ENCODE measurements at places on chromosomes 7 and 10.

DNA sequence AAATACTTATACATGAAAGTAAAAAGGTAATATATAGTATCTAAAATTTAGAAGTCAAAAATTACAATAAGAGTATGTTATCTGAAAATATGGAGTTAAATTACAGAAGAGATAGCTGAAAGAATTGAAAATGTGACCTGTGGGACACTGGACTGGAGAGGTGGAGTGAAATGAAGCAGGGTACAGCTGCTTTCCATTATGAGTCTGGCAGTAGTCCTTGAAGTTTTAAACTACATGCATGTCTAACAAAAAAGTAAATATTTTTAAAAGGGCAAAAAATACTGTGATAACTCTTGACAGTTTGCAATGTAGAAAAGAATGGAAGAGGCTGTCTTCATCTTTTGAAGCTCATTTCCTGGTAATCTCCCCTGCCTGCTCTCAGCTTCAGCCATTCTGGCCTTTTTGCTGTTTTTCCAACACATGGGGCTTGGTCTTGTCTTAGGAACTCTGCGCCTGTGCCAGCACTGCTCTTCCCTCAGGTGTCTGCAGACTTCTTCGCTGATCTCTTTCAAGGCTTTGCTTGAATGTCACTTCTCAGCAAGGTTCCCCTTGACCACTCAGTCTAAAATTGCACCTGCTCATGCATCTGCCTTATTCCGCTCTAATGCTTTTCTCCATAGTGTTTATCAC lies 36.9 kb downstream of the PTPRZ1 start:
- DNase-seq = no peak

- no peak for DNase-seq
Measured at GRCh38 chr10:17873946-17874345, 64.8 kb downstream of the MRC1 start.

DNA sequence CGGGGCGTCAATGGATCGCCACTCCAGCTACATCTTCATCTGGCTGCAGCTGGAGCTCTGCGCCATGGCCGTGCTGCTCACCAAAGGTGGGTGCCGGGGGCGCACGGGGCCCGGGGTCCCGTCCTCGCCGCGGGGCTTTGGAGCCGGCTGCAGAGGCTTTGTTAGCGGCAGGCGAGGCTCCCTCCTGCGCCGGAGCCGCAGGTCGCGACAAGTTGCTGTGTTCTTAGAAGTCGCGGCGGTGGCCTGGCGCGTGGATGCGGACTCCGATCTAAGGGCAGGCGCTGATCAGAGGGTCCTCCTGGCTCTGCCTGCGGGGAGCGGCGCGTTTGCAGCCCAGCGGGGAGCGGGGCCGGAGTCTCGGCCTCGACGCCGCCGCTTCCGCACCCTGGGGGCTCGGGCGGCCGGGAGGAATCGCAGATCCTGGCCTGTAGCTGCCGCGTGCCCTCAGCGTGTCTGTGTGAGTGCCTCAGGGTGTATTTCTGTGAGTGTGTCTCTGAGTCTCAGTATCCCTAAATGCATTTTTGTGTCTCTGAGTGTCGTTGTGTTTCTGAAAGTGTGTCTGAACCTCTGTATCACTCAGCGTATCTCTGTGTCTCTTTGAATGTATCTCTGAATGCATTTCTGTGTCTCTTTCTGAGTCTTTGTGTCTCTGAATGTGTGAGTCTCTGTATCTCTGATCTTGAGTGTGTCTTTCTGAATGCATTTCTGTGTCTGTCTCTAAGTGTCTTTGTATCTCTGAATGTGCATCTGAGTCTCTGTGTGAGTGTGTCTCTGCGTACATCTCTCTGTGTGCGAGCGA lies 766 bp downstream of the BAMBI start:
- DNase-seq = no peak

- DNase-seq = no peak
Measured at GRCh38 chr10:67666416-67667034, 29.5 kb downstream of the CTNNA3 start.

- DNase-seq = no peak
Measured at GRCh38 chr10:118273662-118274061, 68.5 kb downstream of the FAM204A start.

DNA sequence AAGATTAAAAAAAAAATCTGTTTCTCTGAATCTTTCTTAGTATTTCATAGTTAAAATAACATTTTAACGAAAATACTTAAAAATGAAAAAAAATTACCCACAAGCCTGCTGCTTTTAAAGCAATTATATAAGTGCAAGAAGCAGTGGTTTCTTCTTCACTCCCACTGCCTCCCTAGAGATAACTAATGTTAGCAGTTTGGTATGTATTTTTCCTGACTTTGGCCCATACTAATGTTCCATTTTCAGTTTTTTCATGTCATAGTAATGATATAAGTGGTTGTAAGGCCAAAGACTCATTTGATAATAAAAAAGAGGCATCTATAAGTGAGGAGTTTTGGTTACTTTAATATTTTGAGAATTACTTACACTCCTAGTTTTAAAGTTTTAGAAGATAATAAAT lies 24.3 kb upstream of the LAMB1 start:
- no peak for DNase-seq

DNA sequence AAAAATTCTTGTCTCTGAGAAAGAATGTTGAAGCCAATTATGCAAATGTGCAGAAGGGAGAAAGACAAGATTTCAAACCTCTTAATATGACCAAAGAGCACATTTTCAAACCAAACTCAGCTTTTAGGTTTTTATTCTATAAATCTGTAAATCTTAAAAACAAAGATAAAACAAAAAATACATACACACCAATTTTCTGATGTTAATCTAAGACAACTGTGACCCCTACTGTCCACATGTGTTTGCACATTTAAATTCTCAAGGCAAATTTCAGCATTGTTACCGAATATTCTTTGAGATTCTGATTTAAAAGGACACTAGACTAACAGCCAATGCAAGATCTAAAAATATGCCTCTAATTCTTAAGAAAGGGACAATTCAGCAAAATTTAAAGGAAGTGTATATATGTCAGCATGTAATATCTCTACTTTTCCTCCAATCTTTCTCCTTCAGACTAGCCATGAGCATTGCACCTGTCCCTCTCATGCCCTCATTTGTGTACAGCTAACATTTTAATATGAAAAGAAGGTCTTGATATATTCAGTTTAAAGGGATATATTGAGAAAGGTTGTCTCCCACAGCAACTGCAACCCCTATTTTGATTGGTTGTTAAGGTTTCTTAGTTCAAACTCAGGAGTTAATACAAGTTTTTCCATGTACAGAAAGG lies 417.9 kb downstream of the IPMK start:
- DNase-seq = peak; percentile 66

DNA sequence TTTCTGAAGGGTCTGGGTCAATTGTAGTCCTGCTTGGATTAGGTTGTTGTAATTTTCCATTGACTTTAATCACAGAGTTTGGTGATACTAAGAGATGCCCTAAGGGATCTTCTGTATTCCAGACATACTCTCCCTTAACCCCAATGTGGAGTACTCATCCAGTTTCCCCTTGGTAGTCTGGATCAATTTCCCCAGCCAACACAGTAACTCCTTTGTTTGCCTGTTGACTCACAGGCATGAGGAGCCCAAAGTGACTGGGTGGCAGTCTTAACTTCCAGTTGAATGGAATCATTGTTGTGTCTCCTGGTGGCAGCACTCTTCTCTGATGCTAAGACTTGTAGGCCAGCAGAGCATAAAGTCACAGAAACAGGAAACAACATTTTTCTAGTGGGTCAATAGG lies 41.5 kb upstream of the PIK3CG start:
- DNase-seq = no peak

- no peak for DNase-seq
Measured at GRCh38 chr10:119119400-119119799, 15.5 kb downstream of the DENND10 start.

DNA sequence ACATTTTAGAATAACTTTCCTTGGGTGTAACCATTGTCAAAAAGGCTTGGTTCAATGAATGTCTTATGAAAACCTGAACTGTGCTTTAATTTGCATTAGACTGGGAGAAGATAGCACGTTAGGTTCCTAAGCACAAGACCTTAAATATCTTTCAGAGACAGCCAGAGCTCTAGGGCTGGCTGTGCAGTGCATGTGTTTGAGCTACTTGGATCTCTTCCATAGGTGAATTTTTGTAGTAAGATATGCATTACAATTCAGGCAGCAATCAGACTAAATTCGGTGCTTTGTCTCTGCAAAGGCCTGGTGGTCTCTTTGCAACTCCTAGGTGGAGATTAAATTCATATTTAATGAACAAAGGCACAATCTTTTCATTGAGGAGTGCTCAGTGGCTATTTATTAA lies 192.0 kb downstream of the ZNF438 start:
- no peak for DNase-seq

GRCh38 chr7:38962028-38962427 lies 15.7 kb upstream of the POU6F2 start:
- DNase-seq = no peak

DNA sequence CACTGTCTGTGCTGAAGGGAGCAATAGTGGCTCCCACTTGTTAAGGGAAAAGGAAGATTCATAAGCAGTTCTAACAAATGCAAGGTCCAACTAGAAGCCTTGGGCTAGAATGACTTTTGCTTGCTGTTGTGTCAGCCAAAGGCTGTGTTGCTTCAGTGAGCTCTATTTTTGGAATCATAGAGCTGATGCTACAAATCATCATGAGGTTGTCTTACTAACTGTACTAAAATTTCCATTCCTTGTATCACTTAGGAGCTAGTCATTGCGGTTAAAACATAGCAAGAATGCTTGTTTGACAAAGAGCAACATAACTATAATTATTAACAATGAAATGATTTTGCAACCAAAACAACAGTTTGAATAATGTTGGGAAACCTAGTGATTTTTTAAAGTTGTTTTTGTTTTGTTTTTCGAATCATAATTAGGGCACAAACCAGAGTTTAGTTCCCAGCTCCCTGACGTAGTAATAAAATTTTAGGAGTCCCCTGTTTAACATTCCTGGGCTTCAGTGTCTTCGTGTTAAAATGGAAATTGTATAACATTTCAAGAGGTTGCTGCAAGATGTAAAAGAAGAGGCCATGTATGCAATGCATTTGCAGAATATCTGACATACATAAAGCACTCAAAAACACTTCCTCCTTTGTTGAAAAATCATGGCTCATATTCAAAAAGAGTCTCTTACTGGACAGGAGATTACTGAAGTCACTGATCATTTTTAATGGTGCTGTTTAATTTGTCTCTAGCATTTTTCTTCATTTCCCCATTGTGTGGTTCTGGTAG lies 183.4 kb downstream of the MACC1 start:
- DNase-seq = no peak

- DNase-seq = no peak
Measured at GRCh38 chr10:57535306-57535705, 732.4 kb downstream of the IPMK start.

DNA sequence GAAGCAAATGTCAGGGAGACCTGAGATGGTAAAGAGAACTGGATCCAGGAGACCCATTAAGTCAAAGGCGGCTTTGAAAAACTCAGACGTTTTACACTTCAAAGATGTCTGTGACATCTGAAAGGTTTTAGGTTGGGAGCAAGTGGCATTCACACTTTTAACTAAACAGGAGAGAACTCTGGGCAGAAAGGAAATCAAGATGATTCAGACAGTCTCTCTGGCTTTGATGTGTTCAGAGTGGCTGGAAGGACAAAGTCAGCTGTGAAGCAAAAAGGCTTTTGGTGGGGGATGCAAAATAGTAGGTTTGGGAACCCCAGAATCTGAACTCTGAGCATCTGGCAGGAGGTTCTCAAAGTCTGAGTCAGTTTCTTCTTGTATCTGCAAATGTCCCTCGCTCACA lies 66.6 kb downstream of the PRKCQ start:
- DNase-seq = no peak

All from HAP-1 (cell line).